Fibroblast of skin of back (primary cell): ENCODE measurements at places on chromosomes 1 and 21.

DNA sequence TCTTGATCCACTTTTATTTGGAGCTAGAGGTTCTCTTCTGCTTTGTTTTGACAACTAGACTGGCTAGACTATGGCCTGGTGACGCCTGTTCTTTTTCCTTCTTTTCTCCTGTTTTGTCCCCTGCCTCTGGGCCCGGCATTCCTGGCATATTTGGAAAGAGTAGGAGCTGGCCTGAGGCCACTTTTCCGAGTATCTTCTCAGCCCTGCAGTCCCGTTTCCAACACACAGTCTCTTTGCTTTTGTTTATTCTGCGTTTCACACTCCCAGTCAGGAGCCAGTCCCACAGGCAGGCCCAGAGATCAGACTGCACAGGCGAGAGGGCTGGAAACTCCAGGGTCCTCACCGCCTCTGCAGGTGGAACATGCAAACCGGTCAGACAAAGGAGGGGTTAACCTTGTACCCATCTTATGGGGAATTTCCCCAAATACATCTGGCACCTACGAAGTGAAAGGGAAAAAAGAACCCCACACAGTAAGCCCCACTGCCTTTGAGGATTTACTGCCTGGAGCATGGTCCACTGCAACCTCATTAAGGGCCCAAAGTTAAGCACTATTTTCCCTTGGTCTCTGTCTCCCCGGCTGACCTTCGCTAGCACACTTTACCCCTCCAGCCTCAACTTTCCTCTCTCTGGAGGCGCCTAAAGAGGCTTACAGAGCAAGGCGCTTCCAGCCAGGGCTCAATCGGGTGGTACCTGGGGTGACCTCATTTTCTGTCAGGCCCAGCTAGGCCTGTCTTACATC, 141.1 kb downstream of the TOMM20 start:
- DNase-seq: peak; percentile 97

- peak; percentile 69 for DNase-seq
These were observed 22.0 kb upstream of the BCAR3 start for GRCh38 chr1:93703643-93704042.

- DNase-seq: no peak
These were observed 57.5 kb upstream of the HOOK1 start for GRCh38 chr1:59757197-59757747.

GRCh38 chr1:36913016-36913415, 121.3 kb downstream of the GRIK3 start:
- no peak for DNase-seq

DNA sequence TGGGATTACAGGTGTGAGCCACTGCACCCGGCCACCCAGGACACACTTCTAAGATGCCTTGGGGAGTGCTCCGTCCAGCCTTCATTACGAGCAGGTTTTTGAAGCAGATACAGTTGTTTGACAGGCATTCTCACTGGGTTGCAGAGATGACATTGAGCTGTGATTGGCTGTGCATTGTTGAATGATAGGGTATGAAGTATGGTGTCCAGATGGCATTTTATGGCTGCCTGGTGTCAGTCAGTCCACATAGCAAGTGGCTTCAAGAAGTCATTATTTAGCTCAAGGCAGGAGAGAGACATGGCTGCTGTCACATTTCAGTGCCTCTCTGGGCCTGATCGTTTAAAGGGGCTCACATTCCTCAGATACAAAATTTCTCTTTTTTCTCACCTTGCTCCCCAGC, 14.8 kb upstream of the PADI2 start:
- DNase-seq: no peak
